ENCODE measurements at places on chromosomes 2 and 18. TPM values are rescaled to one million over a fixed set of nuclear protein-coding genes. Genes with fewer than 3 reads are reported as not detected.
A peak's percentile ranks its signal among the peaks of the same experiment; 100 is the strongest.

- no peak for DNase-seq
These were observed 382.6 kb upstream of the CDH2 start for GRCh38 chr18:28559511-28559910.

PLEKHH2 gene
- total RNA-seq, result 5.2 TPM

- no peak for DNase-seq
These were observed 1194.7 kb upstream of the CRIM1 start for GRCh38 chr2:35160871-35161270.

KCNJ3 gene
- 3.4 TPM for total RNA-seq

GRCh38 chr18:37946324-37946723 lies 380.7 kb upstream of the CELF4 start:
- no peak for DNase-seq

- no peak for DNase-seq
These were observed 794 bp downstream of the DLX2 start for GRCh38 chr2:172101821-172102390.

ASB18 gene
- 44.4 TPM for total RNA-seq

DNA sequence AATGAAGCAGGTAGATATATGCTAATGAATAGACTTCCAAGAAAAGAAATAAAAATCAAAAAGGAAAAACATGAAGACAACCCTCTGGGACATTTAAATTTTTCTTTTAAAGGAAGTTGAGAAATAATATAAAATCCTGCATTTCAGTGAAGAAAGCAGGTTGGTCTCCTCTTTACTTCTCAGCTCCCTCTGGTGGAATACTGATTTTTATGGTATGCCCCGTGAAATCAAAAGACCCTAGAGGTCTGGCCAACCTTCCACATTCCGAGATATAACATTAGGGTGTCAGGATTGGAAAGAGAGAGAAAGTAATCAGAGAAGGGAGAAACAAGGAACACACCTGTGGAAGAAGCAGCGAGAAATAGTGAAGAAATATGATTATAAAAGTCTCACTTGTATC lies 72.7 kb downstream of the DNER start:
- DNase-seq, result no peak

DNA sequence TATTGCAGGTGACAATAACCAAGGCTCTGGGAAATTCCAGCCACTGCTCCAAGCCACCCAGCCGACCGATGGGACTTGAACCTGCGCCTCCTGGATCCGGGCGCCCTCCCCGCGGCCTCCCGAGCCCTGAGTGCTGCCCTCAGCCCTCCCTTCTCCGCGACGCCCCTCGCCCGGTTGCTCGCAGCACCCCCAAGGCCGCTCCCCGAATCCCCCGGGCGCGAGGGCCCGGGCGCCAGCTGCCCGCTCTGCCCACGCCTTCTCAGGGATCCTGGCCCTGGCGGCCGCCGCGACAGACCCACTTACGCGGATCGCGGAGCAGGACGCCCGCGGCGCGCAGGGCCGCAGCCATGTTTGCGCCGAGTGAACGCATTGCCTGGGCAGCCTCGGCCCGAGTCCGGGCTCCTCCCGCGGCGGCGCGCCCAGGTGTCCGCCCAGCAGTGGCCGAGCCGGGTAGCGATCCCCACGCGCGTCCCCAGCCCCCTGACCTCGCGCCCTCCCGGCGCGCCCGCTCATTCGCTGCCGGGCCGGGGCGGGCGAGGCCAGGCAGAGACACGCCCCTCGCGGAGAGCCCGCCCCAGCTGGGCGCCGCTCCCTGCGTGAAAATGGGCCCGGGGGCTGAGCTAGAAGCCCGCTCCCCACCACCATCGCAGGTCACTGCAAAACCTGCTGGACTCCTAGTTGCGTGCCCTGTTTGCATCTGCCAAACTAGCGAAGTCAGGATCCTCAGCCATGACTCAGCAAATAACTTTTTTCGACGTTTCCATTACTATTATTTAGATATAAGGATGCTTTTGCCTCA lies at the start of gene FECH:
Gene FECH (minus strand): TSS at position 452 of the 799 bp plus-strand sequence. CDS start 82 bp downstream, at position 370.
- peak; percentile 92 for DNase-seq
